ENCODE measurements at places on chromosomes 12 and 14.

GRCh38 chr12:15883536-15883935 is 1.3 kb downstream of the STRAP start:
- DNase-seq, result no peak

DNA sequence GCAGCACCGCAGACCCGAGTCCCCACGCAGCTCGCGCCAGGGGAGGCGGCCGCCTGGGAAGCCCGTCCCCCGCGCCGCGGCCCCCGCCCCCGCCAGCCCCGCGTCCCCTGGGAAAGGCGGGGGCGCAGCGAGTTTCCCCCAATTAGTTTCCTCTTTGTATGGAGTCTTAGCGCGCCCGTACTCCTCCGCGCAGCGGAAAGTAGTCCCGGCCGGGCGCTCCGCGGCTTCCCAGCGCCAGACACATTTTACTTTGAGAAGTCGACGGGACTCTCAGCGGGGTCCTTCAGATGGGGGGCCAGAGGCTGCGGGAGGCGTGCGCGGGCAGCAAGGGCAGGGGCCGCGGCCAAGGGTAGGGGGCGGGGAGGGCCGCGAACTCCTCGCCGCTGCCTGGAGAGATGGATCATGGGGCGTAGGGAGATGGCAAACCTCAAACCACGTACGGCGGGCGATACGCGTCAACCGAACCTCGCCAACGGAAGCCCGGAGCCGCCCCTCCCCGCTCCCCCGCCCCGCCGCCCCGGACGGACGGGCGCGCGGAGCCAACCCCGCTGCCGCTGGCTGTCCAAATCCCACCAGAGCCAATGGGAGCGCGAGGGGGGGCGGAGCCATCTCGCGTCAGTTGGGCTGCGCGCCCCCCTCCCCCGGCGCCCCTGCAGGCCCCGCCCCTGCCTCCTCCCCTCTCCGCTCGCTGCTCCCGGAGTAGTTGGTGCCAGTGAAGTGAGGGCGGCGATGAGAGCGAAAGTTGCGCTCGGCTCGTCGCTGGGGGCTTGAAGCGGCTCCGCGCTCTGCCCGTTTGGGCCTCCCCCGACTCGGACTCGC is at the start of gene RCOR1:
TSS of gene RCOR1 (plus strand) at position 706 of the 819 bp plus-strand sequence. CDS start 238 bp downstream, outside the sequence.
- peak; percentile 76 for DNase-seq

DNA sequence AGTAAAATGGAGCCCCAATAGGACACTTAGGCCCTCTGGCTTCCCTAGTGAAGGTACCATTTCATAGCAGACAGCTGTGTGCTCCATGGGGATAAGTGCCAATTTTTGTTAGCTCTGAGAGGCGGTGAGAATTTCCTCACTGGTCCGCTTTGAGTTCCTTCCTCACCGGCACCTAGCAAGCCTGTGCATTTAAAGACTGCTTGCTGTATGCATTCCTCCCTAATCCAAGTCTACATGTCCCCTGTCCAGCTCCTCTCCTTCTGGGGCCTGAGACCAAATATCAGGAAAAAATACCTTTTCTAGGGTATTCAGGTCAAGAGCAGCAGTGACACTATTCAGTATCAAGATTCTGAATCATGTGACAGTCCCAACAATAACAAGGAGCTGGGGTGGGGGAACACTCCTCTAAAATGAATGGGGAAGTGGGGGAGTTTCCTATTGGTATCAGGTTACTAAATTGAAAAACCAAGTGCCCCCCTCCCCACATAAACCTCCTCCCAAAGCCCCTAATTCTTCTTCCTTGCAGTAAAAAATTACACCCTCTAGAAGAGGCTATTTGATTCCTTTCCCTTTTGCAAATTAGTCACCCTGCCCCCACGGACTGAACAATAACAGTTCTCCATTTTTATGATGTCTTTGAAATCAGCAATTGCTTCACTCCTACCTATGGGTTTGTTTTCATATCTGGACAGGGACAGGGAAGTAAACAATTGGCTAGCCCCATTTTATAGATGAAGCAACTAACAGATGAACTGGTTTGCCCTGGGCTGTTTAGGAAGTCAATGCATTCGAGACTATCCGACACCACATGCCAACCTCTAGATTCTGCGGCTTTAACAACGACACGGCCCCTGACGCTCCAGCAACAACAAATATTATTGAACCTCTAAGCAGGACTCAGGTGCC is 28.9 kb downstream of the BCL11B start:
- no peak for DNase-seq

- no peak for DNase-seq
Observed at GRCh38 chr12:47808574-47809365, 10.9 kb downstream of the HDAC7 start.

- no peak for DNase-seq
Observed at GRCh38 chr12:69886715-69887114, 61.7 kb downstream of the MYRFL start.

GRCh38 chr12:75974323-75975187 is 57.0 kb downstream of the PHLDA1 start:
- no peak for DNase-seq

DNA sequence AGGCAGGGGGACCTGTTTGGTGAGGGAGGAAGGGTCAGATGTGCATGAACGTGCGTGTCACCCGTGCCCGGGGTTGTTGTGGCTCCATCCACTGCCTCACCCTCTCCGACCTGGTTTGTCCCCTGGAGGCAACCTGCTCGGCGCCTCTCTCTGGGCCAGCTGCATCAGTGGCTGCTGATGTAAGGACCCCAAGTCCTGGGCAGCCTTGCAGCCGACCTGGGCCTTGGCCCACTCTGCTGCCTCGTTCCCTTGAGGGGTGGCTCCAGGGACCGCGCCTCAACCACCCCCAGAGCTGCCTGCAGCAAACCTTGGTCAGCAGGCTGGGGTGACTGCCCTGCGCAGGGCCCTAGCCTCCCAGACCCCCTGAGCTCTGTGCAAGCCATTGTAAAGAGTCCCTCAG is 351.7 kb downstream of the TMEM121 start:
- DNase-seq, result no peak

DNA sequence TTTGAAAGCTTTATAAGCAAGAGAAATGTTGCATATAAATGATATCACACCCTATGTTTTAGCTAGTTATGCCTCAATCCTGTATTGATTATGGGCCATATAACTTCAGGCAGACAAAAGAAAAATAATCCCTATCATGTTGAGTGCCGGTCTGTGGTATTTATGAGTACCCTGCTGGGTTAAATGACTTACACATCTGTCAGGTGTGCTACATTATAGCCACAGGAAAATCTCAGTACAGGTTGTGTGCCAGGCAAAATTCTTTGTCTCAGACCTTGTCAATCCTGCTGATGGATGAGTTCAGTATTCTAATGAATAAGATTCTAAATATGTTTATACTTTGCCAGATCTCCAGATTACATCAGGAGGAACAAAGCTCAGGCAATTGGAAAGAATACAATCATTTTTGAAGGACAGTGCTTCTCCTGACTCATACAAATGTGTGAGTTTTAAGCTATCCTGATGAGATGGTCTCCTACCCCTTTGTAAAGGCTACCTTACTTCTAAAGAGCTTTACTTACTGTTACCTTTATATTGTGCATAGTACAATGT is 109.8 kb upstream of the FOXG1 start:
- no peak for DNase-seq

- no peak for DNase-seq
Observed at GRCh38 chr14:69500736-69501135, 16.2 kb downstream of the PLEKHD1 start.

DNA sequence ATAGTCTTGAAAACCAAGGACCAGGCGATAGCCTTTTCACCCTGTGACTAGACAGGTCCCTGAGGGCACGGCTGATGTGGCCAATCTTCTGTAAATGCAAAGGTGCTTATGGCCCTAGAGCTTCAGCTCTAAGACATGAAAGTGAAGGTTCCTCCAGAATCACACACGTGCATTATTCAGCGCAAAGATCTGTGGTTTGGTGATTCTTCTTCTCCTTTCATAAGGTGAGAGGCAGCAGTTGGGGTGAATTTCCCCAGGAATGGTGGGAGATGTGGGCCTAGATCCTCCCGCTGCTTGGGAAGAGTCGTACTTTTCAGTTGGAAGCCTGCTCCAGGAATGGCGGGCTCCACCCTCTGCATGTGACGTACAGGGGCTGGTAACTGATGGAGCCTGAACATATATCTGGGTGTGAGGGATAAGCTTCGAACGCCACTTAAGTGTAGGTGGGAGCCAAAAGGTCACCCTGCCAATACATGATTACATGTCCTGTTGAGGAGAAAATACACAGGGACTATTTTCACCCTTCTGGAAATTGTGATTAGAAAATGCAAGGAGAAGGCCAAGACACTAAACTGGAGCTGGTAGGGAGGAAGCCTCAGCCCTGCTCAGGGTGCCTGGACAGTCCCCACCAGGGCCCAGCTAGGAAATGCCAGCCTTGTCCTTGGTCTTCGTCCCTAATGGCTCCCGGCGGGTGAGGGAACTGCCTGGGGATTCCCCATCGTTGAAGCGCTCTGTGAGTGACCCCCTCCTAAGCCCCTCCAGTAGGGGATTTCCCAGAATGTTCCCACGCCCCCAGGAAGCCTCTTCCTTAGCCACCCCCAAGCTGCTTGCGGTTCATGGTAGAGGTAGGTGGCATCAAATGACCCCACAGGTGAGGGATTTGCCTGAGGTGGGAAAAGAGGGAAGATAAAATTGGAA is 17.6 kb downstream of the BATF start:
- DNase-seq, result no peak

- no peak for DNase-seq
Observed at GRCh38 chr12:89848732-89849131, 140.1 kb upstream of the ATP2B1 start.

- no peak for DNase-seq
Observed at GRCh38 chr12:28776220-28776619, 372.9 kb upstream of the FAR2 start.

DNA sequence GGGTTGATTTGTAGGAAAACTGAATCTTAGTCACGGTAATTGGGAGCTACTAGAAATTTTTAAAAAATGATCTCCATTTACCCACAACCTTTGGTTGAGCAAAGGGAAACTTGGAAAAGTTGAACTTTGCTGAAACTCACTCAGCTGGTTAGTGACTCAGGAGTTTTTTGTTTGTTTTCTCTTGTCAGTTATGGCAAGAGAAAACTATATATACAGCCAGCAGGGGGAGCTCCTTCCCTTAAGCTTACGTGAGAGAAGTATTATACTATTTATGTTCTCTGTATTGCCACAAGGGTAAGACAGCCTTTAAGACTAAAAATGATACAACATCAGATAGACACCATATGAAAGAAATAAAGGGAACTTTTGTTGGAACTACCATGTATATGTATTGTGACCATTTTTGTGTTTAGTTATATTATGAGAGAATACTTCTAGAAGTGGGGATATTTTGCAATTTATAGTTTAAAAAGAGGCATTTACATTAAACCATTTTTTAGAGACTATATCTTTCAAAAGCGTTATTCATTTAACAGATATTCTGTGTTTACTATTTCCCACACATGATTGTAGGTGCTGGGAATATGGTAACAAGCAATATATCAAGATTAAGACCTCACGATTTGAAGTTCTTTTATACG is 28.1 kb upstream of the TBC1D30 start:
- DNase-seq, result no peak

DNA sequence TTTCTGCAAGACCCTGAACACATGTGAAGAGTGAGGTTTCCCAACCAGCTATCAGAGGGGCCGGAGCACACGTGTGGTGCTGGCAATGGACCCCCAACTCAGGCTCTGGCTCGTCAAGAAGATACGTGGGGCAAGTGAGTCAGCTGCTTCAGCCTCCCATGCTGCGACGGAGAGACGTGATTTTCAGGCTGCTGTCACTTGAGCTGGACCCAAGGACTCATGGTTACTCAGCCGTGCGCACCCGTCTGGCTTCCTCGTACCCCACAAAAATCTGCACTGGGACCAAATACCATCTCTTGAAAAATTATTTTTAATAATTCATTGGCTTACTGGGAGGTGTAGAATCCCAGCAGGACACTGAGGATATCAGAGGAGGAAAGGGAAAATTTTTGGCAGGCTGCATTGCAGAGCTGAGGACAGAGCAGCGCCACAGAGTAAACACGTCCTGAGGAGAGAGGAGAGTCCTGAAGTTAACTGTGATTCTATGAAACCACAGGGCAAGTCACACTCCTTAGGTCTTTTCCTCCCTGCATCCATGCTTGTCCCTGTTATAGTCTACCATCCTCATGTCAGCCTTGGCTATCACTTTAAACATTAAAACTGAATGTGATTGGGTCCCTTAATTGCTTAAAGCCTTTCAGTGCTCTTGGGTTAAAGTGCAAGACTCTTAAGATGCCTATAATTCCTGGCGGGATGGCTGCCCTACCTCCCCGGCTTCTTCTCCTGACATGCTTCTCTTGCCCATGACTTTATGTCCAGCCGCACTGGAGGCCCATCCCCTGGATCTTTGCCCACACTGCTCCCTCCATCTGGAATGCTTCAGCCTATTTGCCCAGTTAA is 95.3 kb upstream of the SLC35F4 start:
- no peak for DNase-seq

- DNase-seq, result no peak
Observed at GRCh38 chr14:83147006-83147405, 1613.4 kb upstream of the SEL1L start.

DNA sequence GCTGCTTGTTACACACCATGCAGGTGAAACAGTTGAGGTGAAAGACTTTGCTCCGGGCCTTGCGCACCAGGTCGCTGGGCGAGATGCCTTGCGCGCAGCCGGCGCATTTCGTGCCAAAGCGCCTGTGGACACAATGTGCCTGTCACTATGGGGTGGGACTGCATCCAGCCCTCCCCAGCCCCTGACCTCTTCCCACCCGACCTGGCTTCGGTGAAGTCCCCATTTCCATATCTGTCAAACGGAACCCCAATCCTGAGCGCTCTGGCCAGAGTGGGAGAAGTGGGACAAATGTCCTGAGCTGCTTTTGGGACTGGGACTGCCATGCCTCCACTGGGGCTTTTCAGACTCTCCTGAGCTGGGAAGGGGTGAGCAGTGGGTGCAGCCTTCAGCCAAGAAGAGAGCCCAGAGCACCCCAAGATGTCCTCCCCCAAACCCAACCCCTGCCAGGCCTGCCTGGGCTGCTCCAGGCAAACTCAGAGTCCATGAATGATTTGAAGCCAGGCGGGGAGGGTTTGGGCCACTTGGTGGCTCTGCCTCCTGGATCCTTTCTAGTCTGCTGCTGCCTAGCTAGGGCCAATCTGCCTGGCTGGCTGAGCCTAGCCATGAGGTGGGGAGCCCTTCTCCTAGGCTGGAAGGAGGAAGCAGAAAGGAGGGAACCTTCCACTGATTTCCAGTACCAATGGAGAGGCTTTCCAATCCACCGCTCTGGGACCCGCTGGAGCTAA is 2.3 kb downstream of the LHX5 start:
- DNase-seq, result no peak

- DNase-seq, result no peak
Observed at GRCh38 chr12:51848326-51848727, at the start of gene FIGNL2. TSS of gene FIGNL2 (minus strand) at chr12:51848718. CDS start at chr12:51822413, 26,305 bp downstream.

GRCh38 chr14:32020882-32021281 is 56.2 kb upstream of the ARHGAP5 start:
- no peak for DNase-seq

- no peak for DNase-seq
Observed at GRCh38 chr12:55745361-55746173, 2.6 kb downstream of the GDF11 start.
